Large intestine (tissue), 12 donors: ENCODE measurements at places on chromosomes 2 and 18. TPM values are rescaled to one million over a fixed set of nuclear protein-coding genes. Genes with fewer than 3 reads are reported as not detected.

- DNase-seq: no peak
These were observed 981.2 kb upstream of the KLHL29 start for GRCh38 chr2:22403748-22404147.

CIDEA gene
- not detected for polyA plus RNA-seq

CCDC68 gene
- 46.3 TPM for polyA plus RNA-seq

DNA sequence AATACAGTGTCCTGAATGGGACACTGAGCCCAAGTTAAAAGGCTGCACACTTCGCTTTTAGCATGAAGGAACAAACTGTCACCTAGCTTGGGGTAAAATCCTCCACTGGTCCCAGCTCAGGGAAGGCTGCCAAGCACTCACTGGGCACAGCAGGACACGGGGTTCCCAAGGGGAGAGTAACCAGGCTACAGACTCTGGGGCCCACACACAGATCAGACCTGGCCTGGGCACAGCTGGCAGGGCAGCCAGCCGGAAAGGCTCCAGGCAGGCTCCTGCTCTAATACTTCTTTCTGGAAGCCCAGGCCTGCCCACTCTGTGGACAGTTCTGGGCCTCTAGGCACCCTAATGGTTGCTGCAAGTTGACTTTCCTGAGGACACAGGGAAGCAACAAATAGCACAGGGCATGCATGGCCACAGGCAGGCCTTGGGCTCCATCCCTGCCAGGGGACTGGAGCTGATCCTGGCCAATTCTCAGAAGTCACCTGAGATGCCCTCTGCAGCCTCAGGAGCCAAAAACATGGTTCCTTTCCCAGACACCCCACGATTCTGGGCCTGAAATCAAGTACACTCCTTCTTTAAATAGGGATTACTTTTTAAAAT, 18.7 kb upstream of the SULT1C3 start:
- no peak for DNase-seq

KCNS3 gene
- polyA plus RNA-seq: 7.8 TPM

DNA sequence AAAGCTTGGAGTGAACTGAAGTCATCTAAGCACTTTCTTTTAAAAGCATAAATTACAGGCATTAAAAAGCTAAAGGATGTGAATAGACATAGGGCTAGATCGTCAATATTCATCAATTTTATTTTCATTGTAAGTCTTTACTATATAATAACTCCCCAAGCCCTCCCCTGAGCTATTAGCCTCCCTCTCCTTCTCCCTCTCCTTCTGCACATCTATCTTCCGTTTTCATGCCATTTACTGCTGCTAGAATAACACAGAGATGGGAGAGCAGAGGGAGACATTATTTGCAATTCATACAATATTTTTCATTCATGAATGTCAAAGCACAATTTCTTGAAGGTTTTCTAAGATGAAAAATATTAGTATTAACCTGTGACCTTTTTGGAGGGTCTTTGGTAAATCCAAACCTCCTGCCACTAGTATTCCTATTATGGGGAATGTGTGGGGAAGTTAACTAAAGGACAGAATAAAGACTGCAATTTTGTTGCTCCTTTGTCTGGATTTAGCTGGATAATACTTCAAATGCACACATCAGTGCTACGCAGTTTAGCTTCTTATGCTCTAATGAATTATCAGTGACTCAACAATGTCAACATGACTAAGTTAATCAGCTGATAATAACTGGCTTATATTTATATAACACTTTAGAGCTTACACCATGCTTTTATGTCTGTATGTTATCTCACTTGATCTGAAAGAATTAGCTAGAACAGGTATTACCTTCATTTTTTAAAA, 28.2 kb upstream of the MFF start:
- DNase-seq: no peak

- DNase-seq: peak; percentile 96
These were observed at the start of gene LRATD1 for GRCh38 chr2:14632133-14632936. LRATD1 (plus strand) TSS chr2:14632717; CDS start chr2:14633980, 1,263 bp downstream.

DNA sequence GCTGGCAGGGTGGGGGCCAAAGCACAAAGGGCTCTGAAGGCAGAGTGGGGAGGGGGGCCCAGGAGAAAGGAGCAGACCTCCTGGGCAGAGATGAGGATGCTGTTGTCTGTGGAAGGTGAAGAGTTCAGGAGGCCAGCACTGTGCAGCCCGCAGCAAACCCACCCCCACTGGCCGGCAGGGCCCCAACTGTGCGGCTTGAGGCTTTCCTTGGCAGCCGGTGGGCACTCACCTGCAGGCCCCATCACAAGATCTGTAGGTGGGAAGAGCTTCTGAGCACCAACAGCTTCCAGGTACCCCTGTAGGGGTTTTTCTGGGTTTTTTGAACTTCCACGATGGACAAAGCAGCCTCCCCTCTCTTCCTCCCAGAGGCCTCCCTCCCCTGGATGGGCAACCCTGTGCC, 72.9 kb downstream of the NDUFA10 start:
- no peak for DNase-seq

DNA sequence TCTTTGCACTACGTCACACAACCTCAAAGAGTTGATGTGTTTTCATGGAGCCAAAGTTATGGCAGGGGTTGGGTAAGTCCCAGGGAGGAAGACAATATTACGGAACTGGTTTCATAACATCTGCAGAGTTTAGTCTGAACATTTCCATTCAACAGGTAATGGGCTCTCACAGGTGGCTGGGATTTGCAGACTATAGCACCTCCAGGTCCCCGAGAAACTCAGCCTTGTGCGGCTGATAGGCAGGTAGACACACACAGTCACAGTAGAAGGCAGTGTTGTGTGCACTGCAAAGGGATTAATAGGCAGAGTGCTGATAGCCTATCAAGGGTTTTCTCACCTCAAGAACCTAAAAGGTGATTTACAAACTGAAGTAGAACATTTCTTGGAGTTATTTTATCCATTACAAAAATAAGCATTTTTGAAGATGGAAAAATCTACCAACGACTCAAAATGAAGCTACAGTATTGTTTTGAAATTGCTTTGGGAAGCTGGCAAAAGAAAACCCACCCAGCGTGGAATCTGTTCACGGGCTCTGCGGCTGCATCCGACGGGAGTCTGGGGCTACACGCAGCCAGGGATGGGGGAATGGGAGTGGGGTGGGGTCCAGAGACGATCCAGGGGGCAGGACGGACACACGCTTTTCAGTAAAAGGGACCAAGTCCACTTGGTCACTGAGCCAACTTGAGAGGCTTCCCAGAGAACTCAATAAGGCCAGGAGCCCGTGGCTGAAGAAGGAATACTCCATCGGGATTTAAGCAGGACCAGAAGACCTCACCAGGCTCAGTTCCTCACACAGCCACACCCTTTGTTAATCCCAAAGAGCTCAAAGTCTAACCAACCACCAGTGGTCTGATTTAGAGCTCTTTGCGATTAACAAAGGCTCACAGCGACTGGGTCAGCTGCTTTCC, 82.9 kb downstream of the CHRNA1 start:
- DNase-seq: peak; percentile 85

- no peak for DNase-seq
These were observed 483 bp downstream of the TRAPPC8 start for GRCh38 chr18:31942291-31942998.

- DNase-seq: no peak
These were observed 13.1 kb upstream of the SCN1A start for GRCh38 chr2:166140932-166141331.

GRCh38 chr2:220129391-220129790, 502.0 kb downstream of the SLC4A3 start:
- no peak for DNase-seq

DNA sequence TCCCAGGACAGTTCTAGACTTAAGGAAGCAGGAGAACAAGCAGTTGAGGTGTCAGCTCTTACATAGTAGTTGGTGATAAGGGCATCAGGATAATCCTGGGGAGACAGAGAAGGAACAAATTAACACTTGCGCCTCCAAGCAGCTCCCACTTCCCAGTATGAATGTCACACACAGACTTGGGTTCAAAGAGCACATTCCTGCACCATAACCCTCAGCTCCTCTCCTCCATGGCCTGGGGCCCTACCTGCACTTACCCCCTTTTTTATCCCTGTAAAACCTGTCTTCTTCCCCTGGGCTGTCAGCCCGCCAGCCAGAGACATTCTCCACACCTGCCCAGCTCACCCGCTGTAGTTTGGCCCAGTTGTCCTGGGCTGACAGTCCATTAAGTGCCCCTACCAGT, 3.9 kb upstream of the UCN start:
- no peak for DNase-seq

GRCh38 chr2:179336782-179337534, 72.3 kb upstream of the SESTD1 start:
- no peak for DNase-seq

SFT2D3 gene
- polyA plus RNA-seq: not detected

TTC31 gene
- 51.4 TPM for polyA plus RNA-seq

PROKR1 gene
- polyA plus RNA-seq: 0.15 TPM

GRCh38 chr2:84965192-84965516, 5.8 kb upstream of the KCMF1 start:
- no peak for DNase-seq

RTKN gene
- polyA plus RNA-seq: 105 TPM

- DNase-seq: no peak
These were observed 55.8 kb upstream of the FAM136A start for GRCh38 chr2:70357684-70358071.

NOTO gene
- polyA plus RNA-seq: 0.01 TPM

DNA sequence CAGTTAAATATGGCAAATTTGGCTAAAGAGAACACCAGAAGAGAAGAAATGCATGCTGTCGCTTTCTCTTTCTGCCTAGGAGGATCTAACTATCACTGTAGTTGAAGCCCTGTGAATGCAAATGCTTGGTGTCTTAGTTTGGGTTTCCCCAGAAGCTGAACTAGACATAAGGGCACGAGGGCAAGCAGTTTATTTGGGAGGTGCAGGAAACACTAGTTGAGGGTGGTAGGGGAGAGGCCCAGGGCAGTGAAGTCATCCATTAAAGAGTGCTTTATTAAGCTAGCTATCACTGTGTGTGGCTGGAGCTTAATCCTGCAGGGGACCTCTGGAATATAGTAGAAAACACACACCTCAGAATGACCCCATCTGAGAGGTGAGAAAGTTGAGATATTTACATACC, 639.8 kb upstream of the ZEB2 start:
- no peak for DNase-seq

GRCh38 chr2:128626760-128627511, 308.3 kb upstream of the HS6ST1 start:
- peak; percentile 12 for DNase-seq

IL36B gene
- polyA plus RNA-seq: not detected

GRCh38 chr2:225748609-225749008, 349.1 kb downstream of the NYAP2 start:
- DNase-seq: no peak

- DNase-seq: no peak
These were observed 108.6 kb downstream of the QPCT start for GRCh38 chr2:37453027-37453426.

DNA sequence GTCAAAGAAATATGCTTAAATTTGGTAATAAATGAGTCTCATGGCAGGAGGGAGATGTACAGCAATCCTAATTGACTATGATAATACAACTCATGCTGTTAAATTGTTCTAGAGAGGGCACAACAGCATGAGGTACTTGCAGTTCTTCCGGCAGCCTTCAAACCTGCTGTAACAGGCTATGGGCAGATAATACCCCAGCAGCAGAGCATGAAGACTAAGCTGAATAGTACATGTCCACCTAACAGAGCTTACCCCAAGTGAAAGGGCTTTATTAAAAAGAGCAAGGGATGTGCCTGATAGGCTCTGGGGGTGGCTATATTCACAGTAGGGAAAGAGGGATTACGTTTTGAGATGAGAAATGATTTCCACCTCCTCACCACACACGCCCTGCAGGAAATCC, 28.9 kb downstream of the MRO start:
- DNase-seq: no peak

DNA sequence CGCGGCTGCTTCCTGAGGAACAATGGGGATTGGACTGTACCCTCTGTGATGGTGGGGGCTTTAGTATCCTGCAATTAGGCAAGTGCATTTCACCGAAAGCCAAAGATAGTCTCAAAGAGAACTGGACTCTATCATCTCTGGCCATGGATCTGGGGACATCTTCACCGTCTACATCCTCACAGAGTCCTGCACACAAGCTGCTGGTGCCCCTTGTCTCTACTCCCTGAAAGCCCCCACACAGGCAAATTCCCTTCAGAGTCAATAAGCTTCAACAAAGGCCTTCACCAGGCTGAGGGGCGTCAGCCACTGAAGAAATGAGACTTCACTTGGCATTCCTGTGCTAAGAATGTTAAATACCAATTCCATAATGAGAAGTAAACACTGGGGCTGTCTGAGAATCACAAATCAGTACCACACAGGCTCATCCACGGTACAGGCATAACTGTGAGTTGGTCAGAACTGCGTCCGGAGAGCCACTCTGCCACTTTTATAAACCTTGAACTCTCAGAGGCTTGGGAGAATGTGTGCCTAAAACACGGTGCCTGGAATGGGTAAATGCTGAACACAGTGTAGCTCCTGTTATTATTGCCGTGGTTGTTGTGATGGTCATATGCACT, 432.7 kb downstream of the ZNF521 start:
- no peak for DNase-seq

DNA sequence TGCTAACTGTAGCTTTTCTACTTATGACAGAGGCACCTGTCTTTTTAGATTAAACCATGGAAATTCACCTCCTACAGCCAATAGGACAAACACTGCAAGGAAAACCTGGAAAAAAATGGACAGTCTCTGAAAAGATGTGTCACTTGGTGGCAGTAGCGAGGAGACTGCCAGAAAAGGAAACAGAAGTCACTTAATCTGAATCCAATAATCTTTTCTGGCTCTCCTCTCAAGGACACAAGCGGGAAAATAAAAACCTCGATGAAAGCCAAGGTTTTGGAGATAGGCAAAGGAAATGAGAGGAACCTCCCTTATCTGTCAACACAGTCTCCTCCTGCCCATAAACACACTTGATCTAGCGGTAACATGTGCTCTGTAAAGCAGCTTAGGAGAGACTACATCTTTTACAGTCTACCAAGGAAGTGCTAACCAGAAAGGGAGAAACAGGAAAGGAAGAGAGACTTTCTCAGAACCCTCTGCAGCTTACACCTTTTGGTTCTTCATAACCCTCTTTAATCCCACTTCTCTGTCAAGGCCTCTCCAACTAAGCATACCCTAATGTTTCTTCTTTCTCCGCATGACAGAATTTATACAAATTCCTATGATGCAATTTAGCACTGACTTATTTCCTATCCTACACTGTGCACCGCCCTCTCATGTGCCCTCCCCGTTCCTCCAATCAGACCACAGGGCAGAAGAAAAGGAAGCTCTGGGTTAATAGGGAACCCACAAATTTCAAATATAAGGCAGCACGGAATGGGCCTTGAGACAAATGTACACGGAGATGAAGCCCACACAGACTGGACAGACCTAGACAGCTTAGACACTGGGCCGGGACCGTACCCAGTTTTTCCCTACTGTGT, 52.8 kb downstream of the CLASP1 start:
- peak; percentile 13 for DNase-seq

INO80B gene
- polyA plus RNA-seq: 34.7 TPM

DNA sequence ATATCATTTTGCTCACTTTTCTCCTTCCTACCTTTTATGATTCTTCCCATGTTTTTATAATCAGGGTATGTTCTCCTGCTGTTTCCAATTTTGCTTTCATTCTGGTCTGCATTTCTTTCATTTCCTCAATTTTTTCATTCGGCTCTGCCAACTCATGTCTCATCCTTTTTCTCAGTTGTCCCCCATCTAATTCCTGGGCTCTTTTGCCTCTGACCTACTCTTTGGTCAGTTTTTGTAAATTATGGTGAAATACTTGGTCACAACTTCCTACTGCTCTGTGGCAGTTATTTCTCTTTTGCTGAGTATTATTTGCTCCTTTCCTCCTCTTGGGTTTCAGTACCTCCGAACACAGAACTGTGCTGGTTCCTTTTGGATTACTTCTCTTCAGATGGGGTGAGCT, 27.5 kb downstream of the MYO7B start:
- no peak for DNase-seq
